GM13976 (cell line): ENCODE measurements at places on chromosomes 7 and 10.

DNA sequence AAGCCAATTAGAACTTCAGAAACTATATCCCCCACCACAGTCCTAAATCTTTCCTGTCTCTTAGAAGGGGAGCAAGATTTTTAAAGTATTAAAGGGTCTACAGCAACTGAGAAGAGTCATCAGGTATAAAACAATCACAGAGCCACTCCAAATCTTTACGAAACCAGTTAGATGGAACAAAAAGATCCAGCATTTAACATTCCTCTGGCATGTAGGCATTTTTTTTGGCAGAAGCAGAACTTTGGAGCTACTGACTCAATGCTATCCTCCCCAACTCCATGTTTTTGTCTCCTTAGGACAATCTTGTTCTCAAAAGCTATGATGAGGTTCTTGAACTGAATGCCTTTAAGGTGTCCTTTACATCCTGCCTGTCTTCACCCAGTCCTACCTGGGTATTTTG, 333.3 kb downstream of the PRPF18 start:
- no peak for DNase-seq

DNA sequence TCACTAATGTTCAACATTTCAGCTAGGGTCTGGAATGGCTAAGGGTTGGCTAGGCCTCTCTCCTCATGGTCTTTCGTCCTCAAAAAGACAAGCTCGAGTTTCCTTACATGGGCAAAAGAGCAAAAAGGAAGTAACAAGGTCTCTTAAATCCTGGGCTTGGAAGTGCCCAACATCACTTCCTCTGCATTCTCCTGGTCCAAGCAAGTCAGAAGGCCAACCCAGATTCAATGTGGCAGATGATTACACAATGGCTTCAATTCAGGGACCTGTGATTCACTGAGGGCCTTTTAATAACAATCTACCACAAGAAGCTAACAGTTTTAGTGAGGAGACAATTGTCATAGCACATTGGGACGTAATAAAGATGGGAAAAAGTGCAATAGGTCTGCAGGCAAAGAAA, 4.4 kb upstream of the NUP205 start:
- DNase-seq: no peak

DNA sequence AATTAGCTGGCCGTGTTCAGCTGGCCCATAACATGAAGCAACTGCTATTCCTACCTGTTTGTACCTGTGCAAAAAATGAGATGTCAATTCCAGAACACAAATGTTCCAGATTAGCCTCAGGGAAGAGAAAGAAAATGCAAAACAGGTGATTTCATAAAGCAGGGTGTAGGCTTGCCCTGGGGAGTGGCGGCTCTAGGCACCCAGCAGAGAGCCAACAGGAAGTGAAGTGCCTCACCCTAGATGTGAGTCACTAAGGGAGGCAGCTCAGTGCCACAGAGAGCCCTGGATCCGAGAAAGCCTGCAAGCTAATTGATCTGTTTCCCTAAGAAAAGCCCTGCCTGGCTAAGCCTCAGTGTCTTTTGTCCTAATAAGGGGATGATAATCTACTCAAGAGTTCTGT, 240.0 kb downstream of the ARHGAP21 start:
- DNase-seq: no peak

DNA sequence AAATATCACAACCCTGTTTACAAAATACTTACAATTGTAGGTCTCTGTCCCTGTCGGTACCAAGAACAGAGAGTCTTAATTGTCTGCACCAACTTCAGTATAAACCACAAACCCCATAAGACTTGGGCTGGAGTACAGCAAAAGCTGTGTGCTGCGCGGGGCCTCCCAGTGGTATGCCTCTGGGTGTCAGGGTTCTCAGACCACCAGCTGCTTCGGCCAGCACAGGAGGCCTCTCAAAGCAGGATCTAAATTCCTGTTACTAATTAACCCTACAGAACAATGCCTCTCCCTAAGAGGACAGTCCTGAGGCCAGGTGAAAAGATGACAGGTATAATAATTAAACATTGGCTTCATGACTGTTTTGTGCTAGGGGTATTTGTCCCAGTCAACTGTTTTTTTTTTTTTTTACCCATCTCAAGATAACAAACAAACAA, 957 bp upstream of the SVIL start:
- no peak for DNase-seq

DNA sequence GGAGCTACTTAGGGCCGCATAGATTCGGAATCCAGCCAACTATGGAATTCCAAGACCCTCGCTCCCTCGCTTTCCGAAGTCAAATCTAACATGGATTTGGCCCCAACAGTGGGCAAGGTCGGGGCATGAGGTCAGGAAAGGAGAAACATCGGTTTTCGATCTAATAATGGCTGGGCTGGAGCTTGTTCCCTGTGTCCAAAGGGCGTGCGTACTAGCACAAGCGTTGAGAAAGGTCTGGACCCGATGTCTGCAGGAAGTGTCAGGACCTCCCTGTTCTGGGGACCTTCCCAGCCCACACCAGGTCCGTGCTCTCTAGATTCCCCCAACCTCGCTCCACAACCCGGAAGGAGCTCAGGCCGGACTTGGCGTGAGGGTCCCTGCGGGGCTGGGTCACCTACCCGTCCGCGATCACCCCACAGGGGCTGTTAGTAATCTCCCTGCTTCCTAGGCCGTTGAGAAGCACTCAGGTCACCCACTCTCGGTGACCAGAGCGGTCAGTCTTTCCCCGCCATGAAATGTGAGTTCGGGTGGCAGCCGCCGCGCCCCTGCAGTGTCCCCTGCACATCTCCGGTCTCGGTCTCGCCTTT, 4.8 kb downstream of the FEZF1 start:
- DNase-seq: no peak

GRCh38 chr7:5248201-5248885, 34.4 kb upstream of the SLC29A4 start:
- DNase-seq: no peak

GRCh38 chr7:6680146-6680545, 26.6 kb downstream of the ZNF12 start:
- DNase-seq: no peak

- DNase-seq: no peak
These were observed 176.2 kb downstream of the WDR11 start for GRCh38 chr10:121027371-121027770.

GRCh38 chr10:62811159-62811875, 4.8 kb downstream of the EGR2 start:
- DNase-seq: peak; percentile 80

DNA sequence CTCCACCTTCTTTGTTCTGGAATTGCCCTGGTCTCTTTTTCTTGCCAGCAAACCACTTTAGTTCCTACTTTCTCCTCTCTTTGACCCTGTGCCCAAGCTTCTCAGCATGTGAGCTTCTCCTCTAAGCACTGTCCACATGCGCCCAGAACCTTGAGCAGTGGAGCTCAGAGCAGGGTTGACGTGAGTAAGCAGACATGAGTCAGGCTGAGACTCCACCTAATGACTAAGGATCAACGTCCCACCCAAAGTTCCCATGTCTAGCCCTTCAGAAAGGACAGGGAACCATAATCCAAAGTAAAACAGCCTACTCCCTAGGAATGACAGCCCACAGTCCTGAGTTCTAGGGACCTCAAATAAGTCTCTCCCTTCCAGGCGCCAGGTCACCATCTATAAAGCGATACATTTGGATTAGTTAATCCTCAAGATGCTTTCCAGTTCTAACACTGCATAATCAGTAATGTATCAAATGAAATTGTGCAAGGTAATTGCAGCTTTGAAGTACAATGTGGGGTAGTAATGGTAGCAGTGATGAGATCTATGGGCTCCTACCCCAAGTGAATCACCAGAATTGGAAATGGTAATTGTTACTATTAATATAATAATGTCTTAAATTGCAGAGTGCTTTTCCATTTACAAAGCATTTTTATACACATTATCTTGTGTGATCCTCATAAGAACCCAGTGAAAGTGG, 44.5 kb downstream of the KCNMA1 start:
- DNase-seq: no peak

GRCh38 chr10:98400482-98400881, 14.5 kb downstream of the PYROXD2 start:
- no peak for DNase-seq

- DNase-seq: no peak
These were observed 901 bp upstream of the CCNY start for GRCh38 chr10:35335133-35336083.

DNA sequence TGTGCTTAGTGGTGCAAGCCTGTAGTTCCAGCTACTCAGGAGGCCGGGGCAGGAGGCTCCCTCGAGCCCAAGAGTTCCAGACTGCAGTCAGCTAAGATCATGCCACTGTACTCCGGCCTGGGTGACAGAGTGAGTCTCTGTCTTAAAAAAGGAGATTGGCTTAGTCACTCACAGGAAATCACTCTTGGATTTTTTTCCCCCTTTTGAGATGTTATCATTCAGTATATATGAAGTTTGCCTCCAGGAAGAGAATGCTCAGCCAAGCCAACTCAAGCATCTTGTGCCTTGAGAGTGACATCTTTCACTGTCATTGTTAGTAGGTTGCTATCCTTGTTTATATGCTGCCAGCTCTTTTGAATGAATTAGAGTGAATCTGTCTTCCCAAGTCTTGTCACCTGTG, 28.0 kb downstream of the NIPSNAP2 start:
- DNase-seq: no peak

GRCh38 chr10:113179966-113180365, 229.9 kb downstream of the TCF7L2 start:
- no peak for DNase-seq

- DNase-seq: no peak
These were observed 217.1 kb upstream of the DPP6 start for GRCh38 chr7:153835103-153835502.

GRCh38 chr10:125559210-125559609, 123.8 kb downstream of the TEX36 start:
- DNase-seq: no peak

GRCh38 chr7:23893942-23894891, 184.2 kb downstream of the STK31 start:
- DNase-seq: no peak

GRCh38 chr10:13634207-13634606, 47.4 kb downstream of the PRPF18 start:
- DNase-seq: no peak

- no peak for DNase-seq
These were observed 468.1 kb upstream of the AKR1E2 start for GRCh38 chr10:4357911-4358310.

- DNase-seq: no peak
These were observed 8.2 kb upstream of the BLVRA start for GRCh38 chr7:43750016-43750887.

GRCh38 chr10:68997211-68997610, 8.6 kb downstream of the KIFBP start:
- DNase-seq: no peak

GRCh38 chr7:48025624-48026023, 3.3 kb downstream of the SUN3 start:
- DNase-seq: no peak

GRCh38 chr7:74373536-74373935, 80.2 kb upstream of the GTF2IRD1 start:
- DNase-seq: no peak

- DNase-seq: no peak
These were observed 88.1 kb downstream of the XPNPEP1 start for GRCh38 chr10:109835257-109835656.

DNA sequence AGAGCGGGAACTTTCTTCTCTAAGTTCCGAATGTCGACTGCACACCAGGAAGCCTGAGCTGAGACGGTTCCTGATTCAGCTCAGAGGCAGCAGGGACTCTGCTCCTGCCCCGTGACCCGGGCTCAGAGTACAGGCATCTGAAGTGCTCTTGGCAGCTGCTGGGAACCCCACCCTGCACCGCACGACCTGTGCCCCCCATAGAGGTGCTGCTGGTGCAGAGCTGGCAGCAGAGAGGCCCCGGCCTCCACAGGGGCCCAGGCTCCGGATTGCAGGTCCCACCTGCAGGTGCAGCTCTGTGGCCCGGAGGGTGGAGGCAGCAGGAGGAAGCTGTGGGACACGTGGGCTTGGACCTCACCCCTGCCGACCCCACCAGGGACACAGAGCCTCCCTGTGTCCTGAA, 39.5 kb upstream of the ADGRA1 start:
- DNase-seq: no peak

GRCh38 chr7:139741789-139742344, 35.9 kb downstream of the HIPK2 start:
- DNase-seq: no peak

DNA sequence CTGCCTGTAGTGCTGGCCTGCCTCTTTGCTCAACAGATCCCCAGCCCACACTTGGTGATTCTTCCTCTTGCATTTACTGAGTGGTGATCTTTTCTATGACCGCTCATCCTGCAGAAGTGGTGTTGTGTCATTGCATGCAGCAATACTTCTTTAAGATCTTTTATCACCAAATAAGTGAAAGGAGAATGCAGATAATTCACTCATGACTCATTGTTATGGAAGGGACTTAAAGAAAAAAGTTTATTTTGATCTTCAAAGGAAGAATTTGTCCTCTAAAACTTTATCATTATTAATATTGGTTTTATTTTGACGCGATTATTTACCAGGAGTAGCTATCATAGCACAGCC, 489.1 kb upstream of the CELF2 start:
- no peak for DNase-seq

- DNase-seq: no peak
These were observed 54.5 kb downstream of the ELAPOR2 start for GRCh38 chr7:87004956-87005355.

DNA sequence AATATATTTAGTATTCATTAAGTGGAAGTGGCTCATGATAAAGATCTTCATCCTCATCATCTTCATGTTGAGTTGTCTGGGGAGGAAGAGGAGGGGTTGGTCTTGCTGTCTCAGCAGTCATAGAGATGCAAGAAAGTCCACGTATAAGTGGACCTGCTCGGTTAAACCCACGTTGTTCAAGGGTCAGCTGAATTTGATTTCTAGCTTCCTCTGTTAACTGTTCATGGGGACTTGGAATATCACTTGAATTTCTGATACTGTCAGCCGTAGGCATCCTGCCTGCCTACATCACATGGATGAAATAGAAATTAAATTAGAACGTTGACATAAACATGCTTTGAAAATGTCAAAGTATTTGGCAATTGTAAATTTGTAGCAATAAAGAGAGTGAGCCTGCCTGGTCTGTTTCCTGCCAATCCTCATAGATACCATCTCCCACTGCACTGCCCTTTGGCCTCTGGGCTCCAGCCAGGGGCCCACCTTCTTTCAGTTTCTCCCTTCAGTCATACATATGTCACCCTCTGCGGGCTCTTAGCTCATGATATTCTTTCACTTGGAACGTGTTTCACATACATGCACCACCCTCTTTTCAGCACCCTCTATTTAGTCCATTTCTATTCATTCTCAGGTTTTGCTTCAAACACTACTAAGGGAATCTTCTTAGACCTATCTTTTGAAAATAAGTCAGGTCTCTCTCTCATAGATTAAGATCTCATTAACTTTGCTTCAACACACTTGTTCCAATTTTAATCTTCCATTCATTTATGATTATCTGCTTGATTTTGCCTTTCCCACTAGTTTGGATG, 376.3 kb downstream of the IPMK start:
- no peak for DNase-seq

GRCh38 chr10:54318470-54318869, 482.6 kb downstream of the PCDH15 start:
- DNase-seq: no peak

GRCh38 chr10:58107506-58107905, 160.2 kb downstream of the IPMK start:
- no peak for DNase-seq

GRCh38 chr10:31759124-31759798, 169.4 kb downstream of the ARHGAP12 start:
- peak; percentile 59 for DNase-seq

GRCh38 chr7:101659706-101660105, 30.6 kb upstream of the MYL10 start:
- no peak for DNase-seq
